Ecto neural progenitor cell (in vitro differentiated cells): ENCODE measurements at places on chromosomes 7 and 10.

DNA sequence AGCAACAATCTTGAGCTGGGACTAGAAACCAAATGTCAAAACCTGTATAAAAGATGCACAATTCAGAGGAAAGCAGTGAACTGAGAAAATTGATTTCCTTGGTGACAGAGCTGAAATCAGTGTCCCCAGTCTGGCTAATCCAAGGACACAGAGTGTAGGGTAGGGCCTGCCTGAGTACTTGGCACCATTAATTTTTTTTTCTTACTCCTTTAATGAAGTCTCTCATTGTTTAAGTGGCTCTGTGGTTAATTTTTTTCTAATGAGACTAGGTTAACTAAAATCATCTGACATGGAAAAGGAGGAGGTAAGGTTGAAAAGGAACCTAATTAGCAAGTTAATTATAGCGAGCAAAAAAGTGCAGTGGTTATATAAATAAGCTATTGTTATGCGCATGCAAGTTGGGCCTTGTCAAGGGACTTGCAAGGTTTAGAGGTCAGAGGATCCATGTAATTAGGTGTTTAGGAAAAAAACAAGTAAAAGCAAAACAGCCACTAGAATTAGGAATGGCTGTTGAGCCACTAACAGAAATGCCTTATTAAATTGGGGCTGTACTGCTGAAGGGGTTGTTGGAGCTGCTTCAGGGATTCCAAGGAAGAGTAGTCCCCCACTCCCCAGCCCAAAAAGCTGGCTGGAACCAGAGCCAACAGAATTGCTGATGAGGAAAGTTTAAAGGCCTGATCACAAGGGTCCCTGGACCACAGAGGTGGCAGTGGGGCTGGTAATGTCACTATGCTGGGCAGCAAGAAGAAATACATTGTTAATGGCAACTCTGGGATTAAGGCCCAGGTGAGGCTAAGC lies 58.9 kb upstream of the STRIP2 start:
- DNase-seq = no peak

DNA sequence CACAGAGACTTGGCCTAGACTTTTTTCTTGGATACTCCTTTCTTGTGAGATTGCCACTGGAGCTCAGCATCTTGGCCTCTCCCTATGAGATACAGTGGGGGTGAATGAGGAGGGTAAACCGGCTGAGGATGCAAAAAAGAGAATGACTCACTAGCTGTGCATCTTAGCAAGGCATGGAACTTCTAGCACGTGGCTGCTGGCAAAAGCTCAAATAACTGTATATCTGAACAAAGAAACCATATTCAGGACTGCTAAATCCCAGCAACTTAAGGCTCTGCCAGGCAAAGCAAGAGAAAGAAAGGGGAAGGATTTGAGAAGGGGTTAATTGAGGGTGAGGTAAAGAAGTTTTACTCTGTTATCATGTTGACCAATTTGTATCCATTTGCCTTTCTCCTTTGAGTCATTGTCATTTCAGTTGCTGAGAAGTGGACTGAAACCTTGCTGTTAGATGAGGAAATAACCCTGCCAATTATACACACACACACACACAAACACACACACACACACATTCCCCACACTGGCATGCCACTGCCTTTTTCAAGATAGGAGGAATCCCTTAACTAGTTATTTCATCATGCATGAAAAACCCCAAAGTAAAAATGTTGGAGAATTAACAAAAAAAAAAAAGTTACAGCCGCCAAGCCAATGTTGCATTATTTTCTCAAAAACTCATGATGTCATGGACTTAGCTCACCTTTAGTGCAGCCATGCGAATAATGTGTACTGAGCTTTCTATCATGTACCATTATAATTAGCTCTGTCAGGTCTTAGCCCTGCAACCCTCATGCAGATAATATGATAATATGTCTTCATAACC lies 997.3 kb downstream of the LRMDA start:
- DNase-seq = no peak

- no peak for DNase-seq
These were observed 40.1 kb upstream of the CXCL12 start for GRCh38 chr10:44424957-44425356.

DNA sequence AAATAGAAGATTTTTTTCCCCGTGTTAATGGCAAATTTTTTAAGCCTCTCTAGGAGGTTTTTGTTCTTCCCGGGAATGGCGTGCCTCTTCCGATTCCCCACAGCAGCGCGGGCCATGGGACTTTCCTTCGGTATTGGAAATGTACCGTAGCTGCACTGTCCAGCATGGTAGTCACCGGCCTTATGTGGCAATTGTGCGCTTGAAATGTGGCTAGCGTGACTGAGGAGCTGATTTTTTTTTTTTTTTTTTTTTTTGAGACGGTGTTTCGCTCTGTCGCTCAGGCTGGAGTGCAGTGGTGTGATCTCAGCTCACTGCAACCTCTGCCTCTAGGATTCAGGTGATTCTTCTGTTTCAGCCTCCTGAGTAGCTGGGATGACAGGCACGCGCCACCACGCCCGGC lies 938 bp upstream of the TCTN3 start:
- DNase-seq = no peak

DNA sequence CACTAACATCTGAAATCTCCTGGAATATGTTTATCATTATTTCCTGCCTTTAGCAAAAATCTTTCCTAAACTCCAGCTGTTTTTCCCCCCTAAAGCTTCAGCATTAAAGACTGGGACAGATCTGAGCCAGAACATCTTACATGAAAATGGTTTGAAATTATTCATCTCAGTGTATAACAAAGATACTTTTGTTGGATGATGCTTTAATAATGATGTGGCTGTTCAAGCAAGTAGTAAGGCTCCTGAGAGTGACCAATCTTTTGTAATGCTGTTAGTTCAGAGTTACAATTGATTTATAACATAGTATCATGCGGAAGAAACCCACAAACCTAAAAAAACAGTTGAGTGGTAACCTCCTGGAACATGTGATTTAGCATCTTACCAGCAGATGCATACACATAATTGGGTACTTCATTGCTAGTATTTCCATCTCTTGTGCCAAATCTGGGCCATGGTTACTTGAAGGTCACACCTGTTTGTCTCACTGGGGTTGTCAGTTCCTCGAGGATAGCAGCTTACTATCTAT lies 1.5 kb downstream of the BZW2 start:
- no peak for DNase-seq

DNA sequence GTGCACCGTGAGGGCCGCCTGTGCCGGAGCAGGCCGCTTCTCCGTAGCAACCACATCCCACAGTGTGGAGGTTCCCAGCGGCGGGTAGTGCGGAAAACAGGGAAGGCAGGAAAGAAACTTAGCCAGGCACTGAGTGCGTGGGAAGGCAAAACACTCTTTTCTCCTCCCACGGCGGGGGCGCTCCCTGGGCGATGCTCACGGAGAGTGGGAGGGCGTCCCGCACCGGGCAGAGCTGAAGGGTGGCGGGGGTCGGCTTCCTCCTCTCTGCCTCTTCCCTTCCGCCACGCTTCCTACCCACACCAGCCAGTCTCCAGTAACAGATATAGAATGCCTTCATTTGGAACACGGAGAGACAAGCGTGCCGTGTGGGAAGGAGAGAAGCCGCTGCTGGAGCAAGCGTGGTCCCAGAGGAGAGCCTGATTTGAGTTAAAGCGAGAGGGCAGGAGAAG lies 252.5 kb downstream of the PAXIP1 start:
- DNase-seq = no peak

- no peak for DNase-seq
These were observed 168.6 kb downstream of the CTNNA3 start for GRCh38 chr10:67527351-67527750.

- DNase-seq = no peak
These were observed 205.8 kb upstream of the SLC26A5 start for GRCh38 chr7:103651593-103652377.

- DNase-seq = peak; percentile 51
These were observed 1.3 kb upstream of the ARID5B start for GRCh38 chr10:61899997-61900828.

DNA sequence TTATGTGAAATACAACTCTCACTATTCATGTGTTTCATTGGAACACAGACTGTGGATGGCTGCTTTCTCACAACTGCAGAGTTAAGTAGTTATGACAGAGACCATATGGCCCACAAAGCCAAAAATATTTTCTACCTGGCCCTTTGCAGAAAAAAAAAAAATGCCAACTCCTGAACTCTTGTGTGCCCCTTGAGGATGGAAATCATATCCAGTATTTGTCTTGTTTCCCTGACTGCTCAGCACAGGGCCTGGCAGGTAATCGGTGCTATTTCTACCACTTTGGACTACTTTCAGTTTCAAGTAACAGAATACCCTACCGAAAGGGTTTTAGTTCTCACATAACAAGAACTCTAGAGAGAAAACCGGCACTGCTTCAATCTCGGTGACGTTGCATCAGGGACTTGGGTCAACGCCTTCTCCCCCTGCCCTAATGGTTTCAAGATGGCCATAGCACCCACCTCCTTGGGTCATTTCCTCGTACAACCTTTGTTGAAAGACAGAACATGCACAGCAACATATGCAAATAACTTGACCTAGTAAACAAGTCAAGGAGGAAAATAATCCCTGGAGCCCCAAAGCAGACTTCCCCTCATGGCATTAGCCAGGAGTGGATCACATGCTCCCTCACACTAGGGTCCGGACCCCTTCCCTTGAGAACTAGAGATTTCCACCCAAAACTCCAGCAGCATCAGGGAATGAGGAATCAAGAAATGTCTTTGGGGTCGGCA lies 11.8 kb upstream of the GPNMB start:
- no peak for DNase-seq

DNA sequence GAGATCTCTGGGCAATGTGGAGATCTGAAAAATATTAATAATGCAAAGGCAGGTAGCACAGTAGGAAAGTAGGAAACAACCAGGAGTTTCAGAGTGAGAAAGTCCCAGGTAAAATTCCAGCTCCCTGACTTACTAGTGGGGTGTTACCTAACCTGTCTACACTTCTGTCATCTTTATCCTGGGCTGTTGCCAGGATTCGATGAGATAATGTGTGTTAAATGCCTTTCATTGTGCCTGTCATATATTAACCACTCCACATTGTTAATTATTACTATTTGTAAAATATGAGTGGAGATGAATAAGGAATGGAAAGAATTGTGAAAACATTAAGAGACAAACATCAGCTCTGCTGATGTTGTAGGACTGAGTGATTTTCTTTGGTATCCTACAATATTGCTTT lies 50.0 kb upstream of the FRMD4A start:
- no peak for DNase-seq

GRCh38 chr7:30977896-30978564 lies 14.3 kb downstream of the GHRHR start:
- DNase-seq = peak; percentile 67

DNA sequence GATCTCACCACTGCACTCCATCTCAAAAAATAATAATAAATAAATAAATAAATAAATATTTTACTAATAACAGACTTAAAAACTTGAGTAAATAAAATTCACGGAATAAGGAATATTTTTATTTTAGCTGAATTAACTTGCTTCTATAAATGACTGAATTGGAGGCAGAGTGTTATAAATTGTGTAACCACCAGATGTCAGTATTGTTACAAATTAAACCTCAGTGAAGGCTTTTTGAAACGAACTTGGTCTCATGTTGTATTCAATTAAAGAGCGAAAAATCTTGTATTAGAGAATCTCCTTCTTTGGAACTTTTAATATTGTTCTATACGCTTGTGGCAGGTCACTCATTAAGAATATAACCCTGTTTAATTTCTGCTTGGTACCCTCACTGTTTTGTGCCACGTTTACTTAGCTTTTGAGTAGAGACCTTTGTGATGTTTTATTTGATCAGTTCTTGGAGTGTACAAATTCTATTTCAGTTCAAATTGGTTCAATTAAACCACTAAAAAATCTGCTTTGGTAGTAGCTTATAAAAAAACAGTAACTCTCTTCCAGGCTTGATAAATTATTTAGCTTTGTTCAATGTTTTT lies 45.6 kb upstream of the SCIN start:
- no peak for DNase-seq

DNA sequence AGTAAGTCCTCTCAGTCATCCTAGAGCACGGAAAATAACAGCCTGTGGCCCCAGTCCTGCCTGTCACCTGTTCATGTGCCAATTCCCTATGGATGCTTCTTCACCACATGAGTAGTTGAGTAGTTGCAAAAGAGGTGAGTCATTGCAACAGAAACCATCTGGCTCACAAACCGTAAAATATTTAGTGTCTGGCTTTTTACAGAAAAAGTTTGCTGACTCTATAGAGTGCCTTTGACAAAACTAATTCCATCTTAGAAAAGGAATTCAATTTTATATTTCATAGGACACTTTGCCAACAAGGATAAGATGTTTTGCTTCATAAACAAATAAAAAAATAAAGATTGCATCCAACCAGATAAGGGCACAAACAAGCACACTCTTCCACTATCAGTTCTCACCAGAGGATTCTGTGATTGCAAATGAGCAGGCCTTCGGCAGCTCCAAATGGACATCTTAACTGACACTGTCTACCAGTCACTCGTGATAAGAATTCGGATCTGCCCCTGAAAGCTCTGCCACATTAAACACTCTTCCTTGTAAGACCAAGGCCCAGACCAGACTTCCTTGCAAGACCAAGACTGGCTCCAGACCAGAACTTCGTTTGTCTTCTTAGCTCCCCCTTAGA lies 242.7 kb upstream of the SEMA3C start:
- DNase-seq = no peak

- DNase-seq = no peak
These were observed 10.6 kb upstream of the LIPM start for GRCh38 chr10:88791924-88792323.

DNA sequence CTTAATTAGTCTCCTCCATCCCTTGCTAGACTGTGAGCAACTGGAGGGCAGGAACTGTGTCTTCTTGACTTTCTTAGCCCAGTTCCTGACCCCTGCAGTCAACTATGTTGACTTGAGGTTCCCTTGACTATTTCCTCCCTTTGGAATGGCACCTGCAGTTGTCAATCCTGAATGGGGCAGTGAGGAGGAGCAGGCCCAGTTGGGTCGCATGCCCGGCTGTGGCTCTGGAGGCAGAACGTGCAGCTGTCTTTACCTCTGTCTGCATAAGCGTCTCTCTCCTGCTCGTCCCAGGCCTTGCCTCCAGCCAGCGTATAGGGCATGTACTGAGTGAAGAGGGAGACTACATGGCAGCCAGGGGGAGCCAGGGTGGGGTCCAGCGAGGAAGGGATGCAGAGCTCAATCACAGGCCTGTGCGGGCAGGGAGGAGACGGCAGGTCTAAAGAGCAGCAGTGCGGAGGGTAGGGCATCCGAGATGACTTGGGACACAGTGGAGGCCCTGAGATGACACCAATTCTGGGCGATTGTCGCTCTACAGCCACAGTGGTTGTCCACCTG lies 26.8 kb downstream of the PYROXD2 start:
- no peak for DNase-seq
